GF-D8 (cell line): ENCODE measurements at places on chromosomes 7 and 10.

- no peak for DNase-seq
These were observed 1012.4 kb upstream of the C7orf33 start for GRCh38 chr7:147578196-147578595.

DNA sequence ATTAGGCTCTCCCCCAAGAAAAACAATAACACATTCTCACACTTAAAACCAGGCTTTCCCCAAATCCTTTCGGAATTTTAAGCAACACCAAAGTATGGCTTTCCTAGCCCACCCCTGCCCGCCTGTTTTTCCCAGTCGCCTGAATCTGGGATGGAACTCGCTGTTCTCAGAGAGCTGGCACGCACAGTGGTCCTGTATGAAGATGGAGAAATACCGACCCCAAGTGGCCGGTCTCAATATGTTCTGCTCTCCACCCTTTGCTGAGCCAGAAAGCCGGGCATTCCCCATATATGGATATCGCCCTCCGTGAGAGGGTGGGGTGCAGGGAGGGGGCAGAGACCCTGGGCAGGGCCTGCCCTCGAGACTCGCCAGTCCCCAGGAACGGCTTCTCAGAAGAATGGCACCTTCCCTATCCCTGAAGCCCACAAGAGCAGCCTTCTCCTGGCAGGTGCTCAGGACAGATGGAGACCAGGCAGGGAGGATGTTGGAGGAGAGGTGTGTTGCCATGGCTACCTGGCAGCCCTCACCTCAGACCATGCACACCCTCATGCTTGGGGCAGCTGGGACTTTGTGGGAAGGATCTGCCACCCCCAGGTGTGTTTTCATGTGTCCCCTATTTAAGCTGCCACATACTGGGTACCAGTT is 3.4 kb downstream of the TACR2 start:
- DNase-seq: no peak

DNA sequence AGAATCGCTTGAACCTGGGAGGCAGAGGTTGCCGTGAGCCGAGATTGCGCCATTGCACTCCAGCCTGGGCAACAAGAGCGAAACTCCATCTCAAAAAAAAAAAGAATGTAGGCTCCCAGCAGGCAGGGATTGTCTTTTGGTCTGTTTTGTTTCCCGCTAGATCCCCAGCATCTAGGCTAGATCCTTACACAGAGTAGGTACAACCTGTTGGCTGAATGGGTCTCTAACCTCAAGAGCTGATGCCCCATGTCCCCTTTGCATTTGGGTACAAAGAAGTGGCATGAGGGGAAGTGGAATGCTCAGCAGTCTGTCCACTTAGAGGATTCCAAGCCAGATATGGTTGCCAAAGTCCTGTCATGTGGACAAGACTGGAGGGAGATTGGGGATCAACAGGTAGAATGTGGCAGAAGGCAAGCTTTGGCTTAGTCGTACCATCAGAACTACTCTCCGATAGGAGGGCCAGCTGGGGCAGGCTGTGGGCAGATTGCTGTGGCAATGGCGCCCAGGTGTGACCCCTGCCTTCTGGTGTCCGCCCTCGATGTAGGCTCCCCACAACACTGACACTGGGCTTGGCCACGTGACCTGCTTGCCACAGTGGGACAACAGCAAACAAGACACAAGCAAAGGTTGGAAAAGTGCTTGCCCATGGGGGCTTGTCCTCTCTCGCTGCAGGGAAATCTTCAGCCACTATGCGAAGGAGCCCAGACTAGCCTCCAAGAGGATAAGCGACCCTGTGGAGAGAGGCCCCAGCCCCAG is 21.4 kb downstream of the LEP start:
- DNase-seq: no peak

DNA sequence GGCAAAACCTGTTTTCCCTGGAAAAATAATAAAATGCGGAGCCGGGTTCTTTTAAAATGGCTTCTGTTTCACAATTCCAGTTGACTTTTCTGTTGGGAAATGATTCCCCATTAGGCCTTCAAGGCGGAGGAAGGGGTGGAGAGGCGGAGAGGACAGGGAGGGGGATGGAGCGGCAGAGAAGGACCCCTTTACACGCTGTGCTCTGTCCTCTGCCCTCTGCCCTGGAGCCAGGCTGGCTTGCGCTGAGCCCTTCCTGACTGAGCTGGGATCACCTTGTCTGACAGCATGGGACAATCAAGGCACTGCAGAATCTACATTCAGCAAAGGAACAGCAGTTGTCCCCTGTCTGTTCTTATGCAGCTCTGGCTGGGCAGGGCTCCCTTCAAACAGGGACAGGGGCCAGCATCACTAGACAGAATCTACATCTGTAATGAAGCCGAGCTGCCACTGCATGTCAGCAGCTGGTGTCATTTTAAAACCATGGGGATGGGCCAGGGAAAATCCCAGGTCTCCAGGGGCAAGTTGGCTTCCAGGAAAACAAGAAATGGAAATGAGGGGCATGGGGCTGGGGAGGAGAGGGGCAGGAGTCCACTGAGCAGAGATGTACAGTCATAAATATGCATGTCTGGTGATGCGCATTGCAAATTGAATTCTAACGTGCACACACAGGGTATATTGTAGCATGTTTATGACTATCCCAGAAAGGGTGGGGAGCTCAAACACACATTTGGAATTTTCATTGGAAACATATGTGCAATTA is 120.0 kb downstream of the MKX start:
- no peak for DNase-seq

DNA sequence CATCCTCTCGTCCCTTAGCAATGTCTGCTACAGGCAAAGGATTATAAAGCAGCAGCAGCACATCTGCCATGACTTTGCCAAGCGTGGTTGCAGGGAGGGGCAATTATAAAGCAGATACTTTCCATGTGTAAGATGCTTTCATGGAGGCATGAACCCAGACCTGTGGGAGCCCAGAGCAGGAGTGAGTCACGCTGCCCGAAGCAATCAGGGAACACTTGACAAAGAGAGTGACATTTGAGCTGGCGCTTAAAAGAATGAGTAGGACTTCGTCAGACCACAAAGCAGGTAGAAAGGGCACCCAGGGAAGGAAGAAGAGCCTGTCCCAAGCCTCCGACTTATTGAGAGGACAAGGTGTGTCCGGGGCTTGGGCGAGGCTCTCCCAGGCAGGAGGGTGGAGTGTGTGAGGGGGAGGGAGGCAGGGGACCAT is 147.2 kb downstream of the MYOF start:
- DNase-seq: no peak

DNA sequence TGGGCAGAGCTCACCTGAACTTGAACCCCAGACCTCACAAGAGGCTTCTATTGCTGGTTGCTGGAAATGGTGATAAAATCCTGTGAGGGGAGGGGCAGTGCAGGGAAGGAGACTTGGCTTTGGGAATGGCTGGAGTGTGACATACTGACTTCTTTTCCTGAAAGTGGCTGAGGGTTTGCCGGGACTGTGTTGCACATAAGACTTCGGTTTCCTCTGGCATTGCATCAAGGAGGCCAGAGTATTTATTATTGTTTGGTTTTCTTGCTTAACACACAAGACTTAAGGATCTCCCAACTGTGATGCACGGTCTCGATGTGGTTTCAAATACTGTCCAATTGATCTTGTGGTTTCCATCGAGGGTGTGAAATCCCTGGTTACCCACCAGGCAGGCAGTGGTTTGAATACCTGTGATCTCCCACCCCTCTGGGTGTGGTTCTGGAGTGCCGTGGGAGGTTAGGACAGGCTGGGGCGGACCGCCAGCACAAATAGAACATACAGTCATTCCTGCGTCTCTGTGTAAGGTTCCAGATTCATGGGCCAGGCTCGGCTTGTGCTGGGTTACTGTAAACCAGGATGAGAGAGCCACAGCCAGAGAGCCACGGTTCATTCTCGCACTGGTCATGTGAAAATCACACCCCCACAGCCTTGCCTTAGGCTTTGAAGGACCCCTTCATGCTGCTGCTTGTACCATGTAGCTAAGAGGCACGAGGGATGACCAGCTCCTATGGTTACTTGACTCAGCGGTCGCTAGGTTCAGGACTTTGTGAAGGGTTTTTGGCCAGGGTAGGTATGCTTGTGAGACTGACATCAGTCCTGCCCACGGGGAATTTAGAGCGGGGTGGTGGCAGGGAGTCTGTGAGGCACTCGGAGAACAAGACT is 39.2 kb downstream of the WBP1L start:
- peak; percentile 18 for DNase-seq

GRCh38 chr10:87538092-87539015 is 33.7 kb downstream of the MINPP1 start:
- no peak for DNase-seq

GRCh38 chr10:106768204-106768603 is 396.3 kb downstream of the SORCS1 start:
- DNase-seq: no peak

- no peak for DNase-seq
These were observed 86.1 kb upstream of the DNAJB6 start for GRCh38 chr7:157250605-157251228.

DNA sequence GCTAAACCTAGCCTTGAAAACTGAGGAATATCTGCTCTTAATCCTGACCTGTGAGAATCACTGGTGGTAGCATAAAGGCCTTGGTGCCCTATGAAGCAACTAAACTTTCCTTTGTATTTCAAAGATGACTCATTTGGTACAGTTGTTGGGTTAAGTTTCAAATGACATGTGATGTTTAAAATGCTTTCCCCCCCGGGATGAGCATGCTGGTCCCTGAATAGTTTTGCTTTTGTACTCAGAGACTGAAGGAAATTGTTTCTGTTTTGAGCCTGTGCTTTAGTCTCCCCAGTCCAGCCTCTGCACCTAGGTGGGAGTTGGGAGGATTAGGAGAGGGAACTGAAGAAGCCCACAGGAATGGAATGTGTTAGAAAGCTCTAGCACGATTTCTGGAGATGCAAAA is 258.9 kb upstream of the NPY start:
- DNase-seq: no peak

DNA sequence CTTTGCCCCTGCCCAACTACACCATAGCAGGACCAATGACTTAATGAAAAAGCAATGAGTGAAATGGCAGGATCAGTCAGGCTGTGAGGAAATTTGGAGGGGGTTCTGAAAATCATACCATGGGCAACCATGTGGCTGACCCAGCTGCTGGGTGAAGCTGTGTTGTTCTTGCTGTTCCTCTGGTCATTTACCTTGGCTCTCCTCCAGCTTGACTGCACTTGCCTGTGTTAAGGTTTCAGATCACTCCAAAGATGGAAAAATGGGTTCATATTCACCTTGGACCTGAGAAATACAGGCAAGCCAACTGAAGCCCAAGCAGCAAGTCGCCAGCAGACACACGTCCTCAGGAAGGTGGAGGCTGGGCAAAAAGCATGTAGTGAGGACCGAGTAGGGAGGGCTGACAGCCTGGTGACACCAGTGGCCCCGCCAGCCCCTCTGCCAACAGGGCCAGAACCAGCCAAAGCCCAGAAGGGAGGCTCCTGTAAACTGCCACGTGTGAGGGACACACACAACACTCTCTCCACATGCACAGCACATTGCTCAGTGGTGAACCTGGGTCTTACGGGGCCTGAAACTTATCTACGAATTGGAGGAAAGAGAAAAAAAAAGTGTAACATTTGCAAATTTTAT is 40.1 kb downstream of the PARP12 start:
- DNase-seq: no peak

- DNase-seq: no peak
These were observed 5.2 kb upstream of the PLXNA4 start for GRCh38 chr7:132581431-132581830.

DNA sequence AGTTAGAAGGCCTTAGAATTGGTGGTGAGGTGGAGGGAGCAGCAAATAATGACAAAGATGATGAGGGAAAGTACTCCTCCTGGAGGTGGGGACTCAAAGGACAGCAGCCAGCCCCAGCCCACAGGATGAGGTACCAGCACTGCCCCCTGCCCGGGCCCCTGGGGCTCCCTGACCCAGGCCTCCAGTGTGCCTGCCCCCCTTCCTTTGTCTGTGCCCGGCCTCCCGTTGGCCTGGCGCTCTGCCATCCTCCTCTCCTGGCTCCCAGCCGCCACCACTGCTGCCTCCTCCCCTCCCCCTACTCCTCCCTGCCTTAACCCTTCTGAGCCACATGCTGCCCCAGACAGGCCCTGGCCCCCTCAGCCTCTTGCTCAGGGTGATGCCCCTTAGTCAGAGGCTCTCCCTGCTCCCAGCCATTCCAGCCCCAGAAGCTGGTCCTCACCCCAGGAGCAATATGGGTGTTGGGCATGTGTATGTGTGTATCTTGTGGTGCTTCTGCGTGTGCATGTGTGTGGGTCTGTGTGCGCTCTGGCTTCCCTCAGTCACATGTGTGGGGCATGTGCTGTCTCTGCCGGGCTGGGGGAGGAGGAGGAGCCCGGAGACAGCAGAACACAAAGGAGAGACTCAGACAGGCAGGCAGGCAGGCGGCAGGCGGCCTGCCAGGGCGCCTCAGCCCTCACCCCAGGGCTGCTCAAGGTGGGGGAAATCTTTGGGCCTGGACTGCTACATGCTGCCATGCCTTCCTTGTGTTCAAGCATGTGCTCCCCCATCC is 2.6 kb downstream of the LDB1 start:
- peak; percentile 87 for DNase-seq

DNA sequence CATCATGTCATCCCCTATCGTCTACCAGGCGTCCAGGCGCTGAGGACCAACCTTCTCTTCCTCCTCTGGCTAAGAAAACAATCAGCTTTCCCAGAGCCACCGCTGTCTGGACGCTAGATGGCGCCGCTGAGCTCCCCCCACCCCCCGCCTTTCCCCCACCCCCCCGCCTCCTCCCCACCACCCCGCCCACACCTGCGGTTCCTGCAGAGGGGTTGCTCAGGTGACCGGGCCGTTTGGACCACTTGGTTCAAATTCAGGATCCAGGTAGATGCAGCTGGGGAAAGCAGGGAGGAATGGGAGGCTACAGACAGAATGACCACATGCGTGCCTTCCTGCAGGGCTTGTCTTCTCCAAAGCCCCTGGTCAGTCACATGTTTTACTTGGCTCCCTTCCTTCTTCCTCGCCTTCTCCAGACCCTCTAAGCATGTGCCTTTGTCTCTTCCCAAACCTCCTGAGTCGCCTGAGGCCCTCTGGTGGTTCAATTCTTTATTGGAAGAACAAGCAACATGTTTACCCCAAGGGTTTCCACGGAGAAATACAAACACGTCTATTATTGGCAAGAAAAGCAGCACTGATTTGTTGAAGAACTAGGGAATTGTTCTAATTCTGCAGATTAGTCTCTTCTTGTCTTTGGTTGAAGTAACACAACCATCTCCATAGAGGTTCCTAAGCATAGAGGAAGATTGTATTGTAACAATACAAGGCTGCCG is 24.7 kb downstream of the AOC1 start:
- DNase-seq: peak; percentile 74

GRCh38 chr7:104962781-104963180 is 51.2 kb upstream of the KMT2E start:
- no peak for DNase-seq

GRCh38 chr10:95428701-95429100 is 132.5 kb downstream of the SORBS1 start:
- DNase-seq: no peak

GRCh38 chr10:19877466-19878255 is 61.4 kb downstream of the PLXDC2 start:
- DNase-seq: no peak

- DNase-seq: no peak
These were observed 617.2 kb downstream of the GRM8 start for GRCh38 chr7:126635545-126635944.
